ENCODE measurements at places on chromosomes 16 and 17. TPM values are rescaled to one million over a fixed set of nuclear protein-coding genes. Genes with fewer than 3 reads are reported as not detected.

DNA sequence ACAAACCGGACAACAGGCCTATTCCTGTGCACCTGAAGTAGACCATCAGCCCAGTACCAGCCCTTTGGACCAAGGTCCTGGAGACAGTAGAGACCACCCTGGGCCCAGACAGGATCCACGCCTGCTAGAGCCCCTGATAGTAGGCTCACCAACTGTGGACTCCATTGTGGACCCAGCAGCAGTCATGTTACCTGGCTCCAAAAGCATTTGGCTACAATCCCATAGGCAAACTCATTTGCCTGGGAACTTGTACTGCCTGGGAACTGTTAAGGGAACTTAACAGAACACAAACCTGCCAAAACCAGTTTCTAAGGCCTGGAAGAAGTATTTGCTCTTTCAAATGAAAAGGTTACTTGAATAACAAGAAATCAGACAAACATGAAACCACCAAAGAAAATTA, 10.0 kb upstream of the ACSM1 start:
- H3K36me3 ChIP-seq = no peaks in the 10 kb centered on the region
- H3K27me3 ChIP-seq = no peaks in the 10 kb centered on the region
- no peaks in the 10 kb centered on the region for H3K4me1 ChIP-seq
- DNase-seq = no peak
- no peak overlapping the region for H3K4me3 ChIP-seq
- no peak overlapping the region for H3K27ac ChIP-seq

- H3K27ac ChIP-seq = no peak overlapping the region
- H3K36me3 ChIP-seq = no peaks in the 10 kb centered on the region
- no peak overlapping the region for H3K4me3 ChIP-seq
- peaks cover 18% of the 10 kb centered on the region for H3K4me1 ChIP-seq
- H3K27me3 ChIP-seq = no peaks in the 10 kb centered on the region
Measured at GRCh38 chr16:68711421-68712139, 25.5 kb upstream of the CDH1 start.

NPIPB6 gene
- 0.17 TPM for total RNA-seq

SLC12A3 gene
- not detected for total RNA-seq

VAT1L gene
- 0.29 TPM for total RNA-seq

GRCh38 chr17:56978441-56979090, 635 bp downstream of the SCPEP1 start:
- peak; percentile 21 for DNase-seq
- peaks cover 17% of the 10 kb centered on the region for H3K4me1 ChIP-seq
- H3K36me3 ChIP-seq = no peaks in the 10 kb centered on the region
- no peak overlapping the region for H3K27ac ChIP-seq
- H3K27me3 ChIP-seq = no peaks in the 10 kb centered on the region

- DNase-seq = peak; percentile 54
- H3K27me3 ChIP-seq = no peaks in the 10 kb centered on the region
- H3K4me3 ChIP-seq = no peak overlapping the region
- no peak overlapping the region for H3K27ac ChIP-seq
Measured at GRCh38 chr17:69358688-69359596, 32.0 kb upstream of the ABCA5 start.

Data from PC-3 (cell line).